ENCODE measurements at places on chromosomes 5 and 9.

DNA sequence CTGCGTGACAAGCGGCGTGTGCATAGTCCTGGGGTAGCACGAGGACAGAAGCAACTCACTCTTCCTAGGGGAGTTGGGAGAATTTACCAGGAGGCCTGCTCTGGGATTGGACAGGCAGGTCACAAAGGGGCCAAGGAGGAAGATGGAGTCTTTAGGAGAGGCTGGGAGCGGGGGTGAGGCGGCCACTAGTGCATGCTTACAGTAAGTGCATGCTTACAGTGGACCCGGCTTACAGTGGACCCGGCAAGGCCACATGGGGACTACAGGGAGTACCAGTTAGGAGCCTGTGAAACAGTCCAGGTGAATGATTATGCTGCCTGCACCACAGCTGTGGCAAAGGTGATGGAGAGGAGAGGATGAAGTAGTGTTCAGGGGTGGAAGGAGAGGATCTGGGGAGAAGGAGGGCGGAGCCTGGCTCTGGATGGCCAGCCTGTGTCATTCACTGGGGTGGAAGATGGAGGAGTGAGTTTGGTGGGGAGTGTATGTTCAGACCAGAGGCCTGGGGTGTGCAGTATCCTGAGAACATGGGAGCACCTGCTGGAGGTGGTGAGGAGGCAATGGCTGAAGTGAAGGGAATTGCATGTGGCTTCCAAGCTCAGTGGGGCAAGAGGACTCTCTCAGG lies 78.7 kb downstream of the CRB2 start:
- no peak for DNase-seq

DNA sequence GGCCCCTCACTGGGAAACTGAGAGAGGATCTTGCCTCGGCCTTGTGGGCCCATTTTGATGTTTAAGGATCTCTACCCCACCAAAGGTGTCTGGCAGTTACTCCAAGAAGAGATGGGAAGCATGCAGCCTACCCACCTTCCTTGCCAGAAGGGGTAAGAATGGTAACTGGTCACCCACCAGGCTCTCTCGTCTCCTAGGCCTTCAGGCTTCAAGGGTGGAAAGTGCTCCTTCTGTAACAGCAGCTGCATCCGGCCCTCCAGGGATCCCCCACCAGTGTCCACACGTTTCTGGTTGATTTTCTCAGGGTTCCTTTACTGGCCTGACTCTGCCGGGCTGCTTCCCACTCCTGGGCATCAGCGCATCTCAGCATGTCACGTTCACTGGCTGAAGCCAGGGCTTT lies 204.4 kb upstream of the IRX1 start:
- DNase-seq, result no peak

- peak; percentile 52 for DNase-seq
Observed at GRCh38 chr9:13485068-13485596, 205.6 kb upstream of the MPDZ start.

DNA sequence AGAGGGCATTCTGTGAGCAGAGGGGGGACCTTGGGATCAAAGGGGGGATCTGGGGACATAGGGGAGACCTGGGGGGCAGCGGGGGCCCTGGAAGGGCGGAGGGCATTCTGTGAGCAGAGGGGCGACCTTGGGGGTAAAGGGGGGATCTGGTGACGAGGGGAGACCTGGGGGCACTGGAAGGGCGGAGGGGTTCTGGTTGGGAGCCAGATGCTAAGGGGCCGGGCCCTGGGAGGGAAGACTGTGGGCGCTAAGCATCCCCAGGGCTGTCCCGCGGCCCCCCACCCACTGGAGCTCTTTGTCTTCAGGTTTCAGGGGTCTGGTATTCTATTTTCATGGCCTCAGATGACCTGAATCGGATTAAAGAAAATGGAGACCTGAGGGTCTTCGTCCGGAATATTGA lies 748 bp downstream of the LCN9 start:
- no peak for DNase-seq

GRCh38 chr5:93294199-93294598 lies 286.8 kb downstream of the NR2F1-AS1 start:
- DNase-seq, result no peak

DNA sequence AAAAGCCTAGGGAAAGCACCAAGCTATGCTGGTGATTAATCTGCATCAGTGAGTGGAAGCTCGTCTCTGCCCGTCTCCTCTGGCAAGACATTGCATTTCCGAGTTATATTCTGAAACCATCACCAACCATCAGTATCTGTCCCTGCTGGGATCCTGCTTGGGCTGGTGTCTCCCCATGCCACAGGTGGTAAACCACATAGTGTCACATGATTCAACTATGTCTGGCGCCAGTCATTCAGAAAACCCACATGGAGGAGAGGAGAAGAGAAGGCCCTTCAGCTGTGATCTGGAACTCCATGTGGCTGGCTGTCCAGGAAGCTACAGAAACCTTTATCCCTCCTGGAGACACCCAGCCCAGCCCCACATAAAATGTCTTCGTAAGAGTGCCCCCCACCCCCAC lies 4.8 kb downstream of the IL9 start:
- no peak for DNase-seq

- DNase-seq, result no peak
Observed at GRCh38 chr9:123550797-123551196, 194.8 kb downstream of the CRB2 start.

DNA sequence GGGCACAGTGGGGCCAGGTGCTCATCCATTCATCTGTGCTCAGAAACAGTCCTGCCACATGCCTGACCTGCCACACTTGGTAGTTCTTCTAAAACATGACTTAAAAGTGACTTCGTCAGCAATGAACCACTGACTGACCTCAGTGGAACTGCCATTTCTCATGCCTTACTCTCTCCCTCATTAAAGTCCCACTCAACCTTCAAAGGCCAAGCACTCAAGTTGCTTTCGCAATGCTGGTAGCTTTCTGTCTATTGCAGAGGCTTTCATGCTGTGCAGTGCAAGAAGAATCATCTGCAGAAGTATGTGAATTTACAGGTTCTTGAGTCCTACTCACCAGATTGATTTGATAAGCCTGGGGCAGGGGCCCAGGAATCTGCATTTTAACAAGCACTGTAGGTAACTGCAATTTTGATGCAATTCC lies 23.9 kb downstream of the B4GALT1 start:
- DNase-seq, result no peak

DNA sequence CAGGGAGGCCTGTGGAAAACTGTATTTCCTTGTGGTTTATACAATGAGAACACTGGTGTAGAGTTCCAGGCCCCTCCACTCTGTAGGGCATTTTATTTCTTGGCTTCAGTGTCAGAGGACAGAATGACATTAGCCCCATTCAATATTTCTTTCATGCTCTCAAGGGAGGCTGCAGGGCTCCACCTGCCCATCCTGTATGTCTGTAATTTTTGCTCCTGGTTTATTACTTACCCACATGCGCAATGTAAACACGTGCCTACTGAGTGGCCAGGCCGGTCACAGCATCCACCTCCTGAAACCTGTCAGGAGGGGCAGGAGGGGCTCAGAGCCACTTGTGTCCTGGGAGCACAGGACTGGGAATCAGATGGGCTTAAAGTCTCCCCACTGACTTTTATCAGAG lies 82.4 kb downstream of the GADD45G start:
- DNase-seq, result no peak

GRCh38 chr5:980001-980588 lies 28.5 kb upstream of the NKD2 start:
- DNase-seq, result no peak

- DNase-seq, result no peak
Observed at GRCh38 chr9:734831-735511, 106.5 kb upstream of the DMRT1 start.

- no peak for DNase-seq
Observed at GRCh38 chr9:134699343-134699740, 57.7 kb downstream of the COL5A1 start.

GRCh38 chr5:139308797-139309196 lies 15.3 kb downstream of the MATR3 start:
- DNase-seq, result no peak

GRCh38 chr5:150781706-150782614 lies 3.4 kb downstream of the SMIM3 start:
- DNase-seq, result peak; percentile 68

- no peak for DNase-seq
Observed at GRCh38 chr5:143979044-143979690, 167.2 kb downstream of the HMHB1 start.

DNA sequence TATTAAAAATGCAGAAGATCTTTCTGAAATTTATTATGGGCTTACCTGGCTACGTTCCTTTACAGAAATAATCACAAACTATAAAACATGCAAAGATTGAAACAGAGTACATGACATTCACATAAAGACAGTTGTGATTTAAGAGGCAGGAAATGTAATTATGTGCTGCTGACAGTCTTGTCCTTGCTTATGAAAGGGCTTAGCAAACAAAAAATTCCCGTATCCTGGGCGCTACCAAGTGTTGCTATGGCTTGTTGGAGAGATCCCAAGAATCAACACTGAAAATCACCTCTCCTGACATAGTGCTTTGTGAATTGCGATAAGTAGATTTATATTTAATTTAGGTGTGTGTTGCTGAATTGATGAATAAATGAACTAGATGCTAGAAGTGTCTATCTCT lies 352.5 kb upstream of the C9orf72 start:
- no peak for DNase-seq

- DNase-seq, result peak; percentile 61
Observed at GRCh38 chr5:112417931-112418658, 982 bp downstream of the EPB41L4A start.

DNA sequence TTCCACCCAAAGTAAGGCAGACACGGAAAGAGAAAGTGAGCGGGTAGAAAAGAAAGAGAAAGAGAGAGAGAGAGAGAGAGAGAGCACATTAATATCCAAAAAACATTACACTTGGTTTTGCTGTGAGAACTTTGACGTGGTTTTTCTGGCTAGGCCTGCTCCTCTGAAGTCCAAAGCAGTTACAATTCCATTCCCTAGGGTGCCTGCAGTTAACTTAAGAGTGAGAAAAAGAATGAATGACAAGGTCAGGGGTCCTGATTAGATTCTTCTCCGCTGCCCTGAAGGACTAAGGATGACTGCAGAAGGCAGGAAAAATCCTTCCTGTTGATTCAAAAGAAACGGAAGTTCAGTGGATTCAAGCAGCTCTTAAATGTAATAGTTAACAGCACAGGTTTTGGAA lies 589.8 kb downstream of the PRELID2 start:
- no peak for DNase-seq

DNA sequence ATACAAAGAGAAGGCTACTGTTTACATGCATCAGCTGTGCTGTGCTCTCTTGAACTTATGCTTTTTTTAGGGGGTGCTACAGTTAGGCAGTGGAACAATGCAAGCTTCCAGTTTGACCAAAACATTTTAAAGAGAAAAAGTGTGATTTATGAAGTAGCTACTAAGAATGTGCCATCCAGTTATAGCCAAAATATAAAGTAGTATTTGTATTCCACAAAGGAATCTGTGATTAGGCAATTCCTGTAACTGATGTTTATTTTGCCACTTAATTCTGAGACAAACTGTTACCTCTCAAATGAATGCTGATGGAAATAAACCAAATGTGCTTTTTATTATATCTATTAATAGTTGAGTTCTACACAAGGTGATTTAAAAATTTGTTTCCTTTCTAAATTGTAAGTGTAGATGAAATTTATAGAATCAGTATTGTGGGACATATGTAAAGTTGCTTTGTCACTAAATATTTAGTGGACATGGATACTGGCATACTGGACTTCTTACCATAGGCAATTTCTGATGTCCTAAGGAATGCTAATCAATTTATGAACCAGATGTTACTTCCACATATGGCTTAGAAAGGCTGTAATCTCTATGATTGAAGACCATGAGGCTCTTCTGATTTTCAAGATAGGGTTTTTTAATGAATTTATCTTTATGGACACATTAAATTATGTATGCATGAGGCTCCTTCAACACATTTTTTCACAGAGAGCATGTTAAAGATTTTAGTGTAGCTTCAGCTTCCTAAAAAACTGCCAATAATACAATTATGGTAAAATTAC lies 410.2 kb downstream of the PRR16 start:
- no peak for DNase-seq

GRCh38 chr5:28404363-28405071 lies 1366.1 kb upstream of the CDH9 start:
- DNase-seq, result no peak

- no peak for DNase-seq
Observed at GRCh38 chr5:144731786-144732185, 561.1 kb downstream of the KCTD16 start.

DNA sequence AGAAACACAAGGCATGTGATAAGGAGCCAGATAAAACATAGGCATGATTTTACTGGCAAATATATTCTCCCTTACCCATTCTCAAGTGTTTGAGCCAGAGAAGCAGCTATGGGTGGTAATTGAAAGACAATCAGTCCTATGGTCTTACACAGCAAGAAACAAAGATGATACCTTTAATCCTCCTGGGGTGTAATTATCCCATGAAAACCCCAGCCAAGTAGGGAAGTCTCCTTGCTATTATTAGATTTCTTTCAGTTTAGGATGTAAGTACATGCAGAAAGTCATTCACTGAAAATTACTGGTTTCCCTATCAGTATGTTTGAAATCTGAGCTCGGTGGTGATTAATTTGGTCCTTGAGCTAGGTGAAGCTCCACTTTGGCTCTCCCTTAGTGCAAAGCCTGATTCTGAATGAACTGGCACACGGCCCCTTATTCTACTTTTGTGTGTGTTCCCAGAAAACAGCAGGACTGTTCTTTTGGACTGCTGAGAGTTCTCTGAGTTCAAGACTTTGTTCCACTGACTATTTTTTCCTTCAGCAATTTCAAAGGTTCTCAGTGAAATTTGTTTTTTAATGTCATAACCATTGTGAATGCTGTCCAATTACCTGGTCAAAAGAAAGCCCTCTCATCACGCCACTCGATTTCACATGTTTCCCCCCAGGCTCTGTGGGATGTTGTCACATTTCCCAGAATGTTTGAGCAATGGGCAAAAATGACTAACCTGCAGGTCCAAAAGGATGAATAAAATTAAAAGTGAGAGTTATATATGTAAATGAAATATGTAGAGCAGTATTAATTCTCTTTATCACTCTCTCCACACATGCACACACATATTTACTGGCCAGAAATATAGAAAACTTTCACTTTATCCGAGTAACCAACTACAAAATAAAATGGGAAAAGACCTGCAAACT lies 343.0 kb downstream of the RAB3C start:
- DNase-seq, result no peak

DNA sequence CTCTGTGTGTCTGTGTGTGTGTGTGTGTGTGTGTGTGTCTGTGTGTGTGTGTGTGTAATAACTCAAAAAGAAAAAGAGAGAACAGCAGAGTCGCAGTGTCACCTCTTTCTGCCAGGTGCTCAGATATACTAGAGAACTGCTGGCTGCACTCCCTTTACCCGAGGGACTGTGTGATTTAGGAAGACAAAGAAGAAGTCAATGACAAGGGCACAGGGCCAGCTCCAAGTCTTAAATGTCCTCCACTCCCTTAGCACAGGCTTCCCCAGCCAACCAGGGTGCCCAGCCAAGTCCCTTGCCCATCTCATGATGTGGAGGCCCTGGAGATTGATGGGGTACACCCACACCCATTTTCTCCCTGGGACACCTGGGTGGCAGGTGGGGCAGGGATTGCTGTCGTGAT lies 8.7 kb downstream of the CCNJL start:
- DNase-seq, result no peak

DNA sequence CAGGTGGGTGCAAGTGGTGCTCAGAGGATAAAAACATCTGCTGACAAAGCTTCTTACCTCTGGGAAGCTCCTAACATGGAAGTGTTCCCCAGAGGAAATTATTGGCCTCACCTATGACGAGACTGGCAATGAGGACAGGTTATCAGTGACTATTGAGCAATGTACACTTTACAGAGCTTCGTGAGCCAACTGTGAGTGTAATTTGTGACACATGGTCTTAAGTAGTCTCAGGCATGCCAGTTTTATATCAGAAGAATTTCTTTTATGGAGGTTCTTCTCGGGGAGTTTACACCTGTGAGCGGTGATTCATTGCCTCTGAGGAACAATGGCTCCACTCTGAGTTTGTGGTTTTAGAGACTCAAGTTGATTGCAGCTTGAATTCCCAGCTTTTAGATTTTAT lies 11.3 kb downstream of the ANKDD1B start:
- DNase-seq, result no peak

- no peak for DNase-seq
Observed at GRCh38 chr9:104025104-104025503, 69.0 kb upstream of the SMC2 start.

Data from Peyer's patch (tissue), 4 donors.